Endothelial cell of umbilical vein (primary cell): ENCODE measurements at places on chromosomes 1 and 21.
A peak's percentile ranks its signal among the peaks of the same experiment; 100 is the strongest.

GRCh38 chr1:31715087-31715872 lies 11.5 kb upstream of the COL16A1 start:
- DNase-seq, result peak; percentile 92

DNA sequence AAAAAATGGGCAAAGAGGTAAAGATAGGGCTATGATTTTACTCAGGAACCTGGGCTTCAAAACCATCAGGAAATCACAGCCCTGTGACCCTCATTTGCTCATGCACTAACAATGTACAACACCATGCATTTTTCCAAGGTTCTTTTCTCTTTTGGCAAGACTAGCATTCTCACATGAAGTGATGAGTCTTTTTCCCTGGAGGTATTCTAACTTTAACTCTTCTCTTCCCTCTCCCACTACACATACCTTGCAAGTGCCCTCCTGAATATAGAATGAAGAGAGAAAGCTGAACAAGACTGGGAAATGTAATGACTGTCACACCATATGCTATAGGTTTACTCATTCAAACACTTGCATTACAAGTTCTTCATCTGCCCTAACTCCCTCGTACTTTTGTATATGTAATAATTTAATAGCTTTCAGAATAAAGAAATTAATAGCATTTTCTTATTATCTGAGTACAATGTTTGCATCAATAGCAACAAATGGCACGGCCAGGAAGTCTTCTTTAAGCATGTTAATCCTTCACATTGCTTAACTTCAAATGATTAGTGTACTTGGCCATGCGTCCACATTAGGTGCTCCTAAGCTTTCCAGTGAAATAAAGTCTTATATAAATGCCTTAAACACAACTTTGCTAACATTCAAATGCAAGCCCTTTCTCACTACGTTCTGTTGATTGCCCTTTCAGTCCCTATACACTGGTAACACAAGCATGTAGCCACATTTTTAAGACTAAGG lies 1.8 kb downstream of the NIBAN1 start:
- DNase-seq, result no peak

- no peak for DNase-seq
Observed at GRCh38 chr1:76129731-76130130, 55.2 kb downstream of the ST6GALNAC3 start.

DNA sequence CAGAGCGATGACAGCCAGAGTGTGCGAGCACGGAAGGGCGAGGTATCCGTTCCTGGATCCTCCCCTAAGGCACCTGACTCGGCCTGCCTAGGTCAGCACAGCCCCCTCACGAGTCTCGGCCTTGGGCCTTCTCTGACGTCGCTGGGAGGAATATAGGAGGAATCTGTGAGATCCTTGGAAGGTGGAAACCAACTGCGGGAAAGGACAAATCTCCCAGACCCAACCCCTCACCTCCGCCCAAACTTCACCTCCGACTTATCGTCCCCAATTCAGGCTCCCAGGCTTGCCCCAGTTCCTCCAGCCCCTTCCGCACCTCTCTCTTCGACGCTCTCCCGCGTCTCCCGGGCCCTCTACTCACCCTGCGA lies 494 bp downstream of the APH1A start:
- peak; percentile 43 for DNase-seq

- no peak for DNase-seq
Observed at GRCh38 chr1:36771660-36772284, 262.5 kb downstream of the GRIK3 start.
